ENCODE measurements at places on chromosomes 13 and 19.

DNA sequence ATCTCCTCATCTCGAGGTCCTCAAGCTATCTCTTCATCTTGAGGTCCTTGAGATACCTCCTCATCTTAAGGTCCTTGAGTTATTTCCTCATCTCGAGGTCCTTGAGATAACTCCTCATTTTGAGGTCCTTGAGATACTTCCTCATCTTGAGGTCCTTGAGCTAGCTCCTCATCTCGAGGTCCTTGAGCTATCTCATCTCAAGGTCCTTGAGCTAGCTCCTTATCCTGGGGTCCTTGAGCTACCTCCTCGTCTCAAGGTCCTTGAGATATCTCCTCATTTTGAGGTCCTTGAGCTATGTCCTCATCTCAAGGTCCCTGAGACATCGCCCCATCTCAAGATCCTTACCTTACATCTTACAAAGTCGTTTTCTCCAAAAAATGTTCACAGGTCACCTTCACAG lies 18.7 kb downstream of the VAV1 start:
- DNase-seq, result no peak

- no peak for DNase-seq
These were observed 6.3 kb upstream of the CEACAM19 start for GRCh38 chr19:44664976-44665375.

DNA sequence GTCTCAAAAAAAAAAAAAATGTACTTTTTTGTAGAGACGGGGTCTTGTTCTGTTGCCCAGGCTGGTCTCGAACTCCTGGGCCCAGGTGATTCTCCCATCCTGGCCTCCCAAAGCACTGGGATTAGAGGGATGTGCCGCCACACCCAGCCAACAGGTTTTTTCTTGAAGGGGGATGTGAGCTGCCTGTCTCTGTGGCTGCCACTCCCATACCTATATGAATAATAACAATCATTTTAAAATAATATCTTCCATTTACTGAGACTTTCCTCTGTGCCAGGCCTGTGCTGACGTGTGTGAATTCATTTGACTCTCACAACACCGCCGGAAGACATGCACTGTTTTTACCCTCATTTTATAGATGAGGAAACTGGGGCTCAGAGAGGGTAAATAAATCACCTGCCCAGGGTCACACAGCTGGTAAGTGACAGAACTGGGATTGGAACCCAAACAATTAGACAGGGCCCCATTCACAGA lies 7.2 kb upstream of the BCL3 start:
- no peak for DNase-seq

DNA sequence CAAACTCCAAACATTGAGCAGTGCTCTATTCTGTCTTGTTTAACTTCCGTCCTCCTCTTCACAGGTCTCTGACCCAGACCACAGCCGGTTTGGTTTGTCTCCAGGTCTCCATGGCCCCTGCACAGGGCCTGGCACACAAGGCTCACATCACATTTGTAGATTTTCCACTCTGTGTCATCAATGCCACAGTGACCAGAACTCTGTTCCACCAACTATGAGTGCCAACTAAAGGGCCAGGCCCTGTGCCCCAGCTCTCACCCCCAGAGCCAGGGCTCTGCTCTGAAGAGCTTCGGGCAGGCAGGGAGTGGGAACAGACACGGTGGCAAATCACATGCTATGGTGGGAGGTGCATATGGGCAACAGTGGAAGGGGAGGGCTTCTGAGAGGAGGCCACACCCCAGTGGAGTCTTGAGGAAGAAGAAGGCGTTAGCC lies 16.0 kb downstream of the SMG9 start:
- DNase-seq, result no peak

GRCh38 chr19:13370948-13371347 lies 135.3 kb downstream of the CACNA1A start:
- no peak for DNase-seq

- DNase-seq, result no peak
These were observed 45.2 kb upstream of the MTIF3 start for GRCh38 chr13:27495551-27495950.

DNA sequence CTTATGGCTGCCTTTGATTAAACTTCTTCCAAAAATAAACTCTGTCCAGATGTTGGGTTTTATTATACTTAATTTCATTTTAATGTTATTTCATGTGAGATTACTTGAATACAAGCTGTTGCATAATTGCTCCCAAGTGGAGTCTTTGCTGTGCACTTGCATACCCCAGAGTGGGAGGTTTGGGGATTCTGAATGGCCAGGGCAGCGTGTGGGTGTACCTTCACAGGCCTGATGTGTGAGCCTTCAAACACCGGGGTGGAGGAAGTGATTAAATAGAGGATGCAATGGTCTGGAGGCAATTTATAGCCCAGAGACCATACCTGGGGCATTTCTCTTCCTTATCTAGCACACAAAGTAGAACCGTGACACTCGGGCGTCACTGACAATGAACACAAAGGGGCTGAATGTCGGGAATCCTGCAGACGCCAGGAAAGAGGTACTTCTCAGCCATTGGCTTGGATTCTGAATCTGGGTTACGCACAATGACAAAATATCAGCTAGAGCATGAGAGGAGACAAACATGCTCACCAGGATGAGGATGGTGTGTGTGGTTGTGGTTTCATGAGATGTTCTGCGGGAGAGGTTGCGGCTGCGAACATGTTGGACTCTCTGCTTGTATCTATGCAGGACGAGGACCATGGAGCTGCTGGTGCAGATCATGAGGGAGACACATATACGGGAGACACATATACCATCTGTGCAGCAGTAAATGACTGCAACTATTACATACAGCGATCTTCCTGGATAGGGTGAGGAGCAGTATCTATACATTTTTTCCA lies 7.1 kb upstream of the LILRA5 start:
- DNase-seq, result no peak

- no peak for DNase-seq
These were observed 3.0 kb upstream of the PGLYRP1 start for GRCh38 chr19:46025835-46026234.

GRCh38 chr13:113364901-113365582 lies 1.1 kb upstream of the GRTP1 start:
- no peak for DNase-seq

DNA sequence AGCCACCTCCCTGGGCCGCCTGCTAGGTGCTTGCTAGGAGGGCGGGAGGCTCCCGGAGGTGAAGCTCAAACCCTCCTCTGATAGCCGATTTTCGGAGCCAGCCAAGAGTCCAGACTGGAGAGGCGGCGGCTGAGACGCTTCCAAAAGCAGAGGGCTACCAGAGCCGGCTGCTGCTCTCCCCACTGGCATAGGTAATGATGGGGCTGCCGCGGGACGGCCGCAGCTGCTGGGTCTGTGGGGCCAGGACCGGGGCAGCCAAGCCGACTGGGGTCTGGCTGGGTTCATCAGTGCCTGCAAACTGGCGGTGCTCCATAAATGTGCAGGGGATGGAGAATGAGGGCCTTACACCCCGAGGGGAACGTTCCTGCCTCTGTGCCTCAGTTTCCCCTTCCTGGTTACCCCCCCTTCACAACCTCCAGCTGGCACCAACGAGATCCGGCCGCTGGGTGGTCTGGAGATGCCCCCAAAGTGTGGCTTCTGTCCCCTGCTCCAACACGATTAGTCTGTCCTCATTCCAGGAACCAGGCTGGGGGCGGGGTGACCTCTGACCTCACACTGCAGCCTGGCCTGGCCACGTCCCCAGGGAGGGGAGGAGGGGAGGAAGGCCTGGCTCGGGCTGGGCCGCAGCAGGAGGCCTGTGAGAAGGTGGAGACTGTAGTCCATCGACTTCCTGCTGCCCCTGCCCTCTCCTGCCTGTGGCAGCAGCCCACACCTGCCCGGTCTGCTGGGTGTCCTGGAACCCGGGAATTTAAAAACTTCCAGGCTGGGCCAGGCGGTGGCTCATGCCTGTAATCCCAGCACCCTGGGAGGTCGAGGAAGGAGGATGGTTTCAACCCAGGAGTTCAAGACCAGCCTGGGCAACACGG lies 3.8 kb upstream of the WDR18 start:
- DNase-seq, result peak; percentile 18

- no peak for DNase-seq
These were observed 116.1 kb downstream of the DNAJC3 start for GRCh38 chr13:95793018-95793555.

DNA sequence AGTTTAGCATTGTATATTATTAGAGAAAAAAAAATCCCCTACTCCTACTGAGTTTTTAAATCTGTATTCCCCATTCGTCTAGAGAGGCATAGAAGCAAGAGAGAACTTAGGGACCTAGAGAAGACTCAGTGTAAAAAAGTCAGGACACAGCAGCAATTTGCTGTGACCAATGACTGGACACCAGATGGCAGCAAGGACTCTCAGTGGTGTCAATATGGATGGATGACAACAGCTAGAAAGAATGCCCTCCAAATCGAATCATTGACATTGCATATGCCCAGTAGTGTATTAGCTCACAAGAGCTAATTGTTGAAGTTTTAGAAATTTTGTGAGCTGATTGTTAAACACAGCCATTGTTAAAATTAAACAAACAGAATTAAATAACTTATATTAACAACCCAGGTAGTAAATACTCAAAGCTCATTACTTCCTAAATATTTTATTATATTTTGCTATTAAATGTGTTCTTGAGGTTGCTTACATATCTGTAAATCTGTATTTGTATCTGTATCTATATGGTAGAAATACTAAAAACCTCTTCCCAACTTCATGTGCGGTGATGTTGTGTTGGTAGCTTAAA lies 43.9 kb downstream of the SIAH3 start:
- DNase-seq, result peak; percentile 39

DNA sequence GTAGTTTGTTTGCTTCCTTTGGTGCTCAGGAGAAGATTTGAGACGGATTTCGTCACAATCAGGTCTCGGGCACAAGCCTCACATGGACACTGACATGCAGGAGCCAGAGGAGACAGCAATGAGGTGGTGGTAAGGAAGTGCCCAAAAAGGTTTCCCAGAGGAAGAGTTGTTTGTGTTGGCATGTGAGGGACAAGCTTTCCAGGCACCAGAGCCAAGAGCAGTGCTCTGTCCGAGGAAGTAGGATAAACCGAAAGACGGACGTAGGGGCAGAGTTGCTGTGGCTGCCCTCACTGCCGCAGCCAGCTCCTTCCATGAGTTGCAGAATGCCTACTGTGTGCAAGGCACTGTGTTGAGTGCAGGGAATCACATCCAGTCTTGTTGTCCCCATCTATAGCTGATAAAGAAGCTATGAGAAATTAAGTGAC lies 27.7 kb downstream of the SAE1 start:
- no peak for DNase-seq

- DNase-seq, result peak; percentile 18
These were observed 213.7 kb downstream of the SLITRK5 start for GRCh38 chr13:87884884-87885283.

- DNase-seq, result no peak
These were observed 64.3 kb downstream of the COL4A1 start for GRCh38 chr13:110242615-110243014.

GRCh38 chr19:12255372-12255771 lies 39.3 kb downstream of the ZNF44 start:
- DNase-seq, result no peak

DNA sequence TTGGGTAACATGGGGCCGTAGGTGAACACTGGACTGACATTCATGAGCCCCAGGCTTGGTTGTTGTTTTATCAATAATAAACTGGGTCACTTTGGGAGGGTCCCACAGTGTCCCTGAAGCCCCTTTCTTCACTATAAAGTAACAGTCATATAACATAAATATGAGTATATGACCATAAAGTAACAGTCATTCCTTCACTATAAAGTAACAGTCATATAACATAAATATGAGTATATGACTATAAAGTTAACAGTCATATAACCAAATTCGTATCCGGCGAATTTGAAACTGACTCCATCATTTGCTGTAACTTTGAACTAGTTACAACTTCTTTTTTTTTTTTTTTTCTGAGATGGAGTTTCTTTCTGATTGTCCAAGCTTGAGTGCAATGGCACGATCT lies 210.3 kb downstream of the KATNAL1 start:
- DNase-seq, result no peak

DNA sequence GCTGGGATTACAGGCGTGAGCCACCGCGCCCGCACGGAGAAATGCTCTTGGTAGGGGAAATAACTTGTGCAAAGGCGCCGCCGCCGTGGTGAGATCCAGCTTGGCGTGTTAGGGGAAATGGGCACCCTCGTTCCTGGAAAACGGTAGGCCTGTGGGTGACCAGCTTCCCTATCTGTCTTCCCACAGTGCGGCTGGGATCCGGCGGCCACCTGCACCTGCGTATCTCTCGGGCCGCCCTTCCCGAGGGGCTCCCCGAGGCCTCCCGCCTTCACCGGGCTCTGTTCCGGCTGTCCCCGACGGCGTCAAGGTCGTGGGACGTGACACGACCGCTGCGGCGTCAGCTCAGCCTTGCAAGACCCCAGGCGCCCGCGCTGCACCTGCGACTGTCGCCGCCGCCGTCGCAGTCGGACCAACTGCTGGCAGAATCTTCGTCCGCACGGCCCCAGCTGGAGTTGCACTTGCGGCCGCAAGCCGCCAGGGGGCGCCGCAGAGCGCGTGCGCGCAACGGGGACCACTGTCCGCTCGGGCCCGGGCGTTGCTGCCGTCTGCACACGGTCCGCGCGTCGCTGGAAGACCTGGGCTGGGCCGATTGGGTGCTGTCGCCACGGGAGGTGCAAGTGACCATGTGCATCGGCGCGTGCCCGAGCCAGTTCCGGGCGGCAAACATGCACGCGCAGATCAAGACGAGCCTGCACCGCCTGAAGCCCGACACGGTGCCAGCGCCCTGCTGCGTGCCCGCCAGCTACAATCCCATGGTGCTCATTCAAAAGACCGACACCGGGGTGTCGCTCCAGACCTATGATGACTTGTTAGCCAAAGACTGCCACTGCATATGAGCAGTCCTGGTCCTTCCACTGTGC lies 2.4 kb downstream of the GDF15 start:
- no peak for DNase-seq

- DNase-seq, result peak; percentile 65
These were observed 2.6 kb downstream of the ZBTB7A start for GRCh38 chr19:4064149-4064495.

- DNase-seq, result no peak
These were observed 6.5 kb downstream of the FGF22 start for GRCh38 chr19:645912-646778.

DNA sequence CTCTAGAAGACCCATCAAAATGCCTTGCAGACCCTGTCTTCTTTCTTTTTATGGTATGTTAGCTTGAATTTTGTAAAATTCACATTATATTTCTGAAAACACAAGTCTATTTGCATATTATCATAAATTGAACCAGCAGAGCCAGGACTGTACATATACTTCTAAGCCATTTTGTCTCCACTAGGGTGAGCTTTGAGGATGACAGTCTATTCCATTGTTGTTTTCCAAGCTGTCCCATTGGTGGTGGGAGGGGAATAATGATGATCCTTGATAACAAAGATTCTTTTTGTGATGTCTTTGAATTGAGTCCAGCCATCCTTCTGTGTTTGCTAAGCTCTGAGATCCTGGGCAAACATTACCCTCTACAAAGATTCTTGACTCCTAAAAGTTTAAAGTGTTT lies 359.3 kb upstream of the PCDH20 start:
- no peak for DNase-seq

- no peak for DNase-seq
These were observed 1523.2 kb downstream of the UQCRFS1 start for GRCh38 chr19:27689734-27690241.

- peak; percentile 84 for DNase-seq
These were observed 1.2 kb downstream of the DAPK3 start for GRCh38 chr19:3969435-3970312.

GRCh38 chr13:114130837-114131582 lies 1.4 kb downstream of the RASA3 start:
- DNase-seq, result peak; percentile 91

GRCh38 chr13:95858286-95859075 lies 181.5 kb downstream of the DNAJC3 start:
- DNase-seq, result peak; percentile 75

GRCh38 chr13:93217721-93218261 lies 8.8 kb upstream of the GPC6 start:
- DNase-seq, result no peak

Measured in iris pigment epithelial cell (primary cell).